Inflammatory macrophage treated with lipopolysaccharide for 1 hour (primary cell): ENCODE measurements at places on chromosomes 3 and 15.

- no peak for DNase-seq
These were observed 57.8 kb downstream of the NEK10 start for GRCh38 chr3:27311400-27311799.

DNA sequence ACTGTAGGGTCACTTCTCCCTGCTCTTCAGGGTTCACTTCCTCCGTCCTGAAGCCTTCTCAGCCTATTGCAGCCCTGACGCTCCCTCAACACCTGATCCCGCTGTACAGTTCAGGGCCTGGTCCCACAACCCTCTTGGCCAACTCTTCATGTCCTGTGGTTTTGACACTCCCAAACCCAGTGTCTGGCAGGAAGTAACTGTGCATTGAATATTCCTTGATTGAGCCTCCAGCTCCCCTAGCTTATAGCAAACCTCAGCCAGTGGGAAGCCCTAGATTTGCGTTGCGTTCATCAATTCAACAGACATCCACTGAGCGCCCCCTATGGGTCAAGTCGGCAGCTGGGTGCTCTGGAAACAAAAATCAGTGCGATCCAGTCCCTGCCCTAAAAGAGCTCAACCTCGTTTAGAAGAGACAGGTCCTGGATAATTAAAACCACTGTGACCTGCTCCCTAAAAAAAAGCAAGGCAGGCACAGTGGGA, 13.5 kb downstream of the UBAP1L start:
- DNase-seq, result peak; percentile 36

GRCh38 chr15:83714939-83715628, 61.2 kb downstream of the ADAMTSL3 start:
- DNase-seq, result no peak

DNA sequence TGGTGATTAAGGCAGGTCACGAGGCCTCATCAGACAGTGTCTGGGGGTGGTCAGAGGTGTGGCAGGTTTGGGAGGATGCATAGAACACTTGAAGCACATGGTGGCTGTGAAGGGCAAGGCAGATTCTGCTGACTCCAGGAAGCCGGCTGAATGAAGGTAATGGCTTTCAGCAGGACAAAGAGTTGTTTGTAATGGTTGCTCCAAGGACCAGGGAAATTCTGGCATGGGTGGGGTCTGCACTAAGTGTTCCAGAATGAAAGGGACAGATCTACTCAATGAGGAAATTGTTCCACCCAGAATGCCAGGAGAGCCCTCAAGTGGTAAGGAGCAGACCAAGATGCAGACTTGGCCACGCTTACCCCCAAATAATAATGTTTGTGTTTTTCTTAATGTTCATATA, 70.7 kb upstream of the ACAD9 start:
- DNase-seq, result no peak

DNA sequence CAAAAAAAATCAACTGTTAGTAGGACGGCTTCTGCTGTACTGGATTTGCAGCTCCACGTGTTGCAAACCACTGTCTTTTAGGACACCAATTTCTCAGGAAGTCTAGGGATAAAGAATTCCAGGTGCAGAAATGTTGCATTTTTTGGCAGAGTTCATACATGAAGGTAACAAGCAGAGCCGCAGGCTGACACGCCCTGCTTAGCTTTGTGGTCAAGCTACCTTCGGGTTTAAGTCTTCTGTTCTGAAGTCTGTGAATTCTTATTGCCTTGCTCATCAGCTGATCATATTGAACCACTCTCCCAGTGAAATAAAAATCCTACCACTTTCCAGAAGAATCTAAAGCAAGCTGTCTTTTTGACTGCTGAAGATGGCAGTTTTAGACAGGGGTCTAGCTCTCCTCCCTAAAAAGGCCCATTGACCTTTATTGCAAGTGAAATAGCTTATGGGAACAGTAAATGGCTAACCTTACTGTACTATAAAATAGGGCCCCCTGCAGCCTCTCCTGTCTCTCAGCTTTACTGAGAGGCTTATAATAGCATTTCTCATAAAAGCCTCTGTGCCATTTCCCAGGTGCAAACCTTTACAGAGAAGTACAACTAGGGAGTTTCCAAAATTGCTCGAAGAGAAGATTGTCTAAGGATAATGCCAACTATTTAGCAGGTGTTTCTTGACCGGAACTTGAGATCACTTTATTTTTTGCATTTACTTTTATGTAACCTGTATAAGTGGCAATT, 262.2 kb upstream of the IL12A start:
- no peak for DNase-seq

DNA sequence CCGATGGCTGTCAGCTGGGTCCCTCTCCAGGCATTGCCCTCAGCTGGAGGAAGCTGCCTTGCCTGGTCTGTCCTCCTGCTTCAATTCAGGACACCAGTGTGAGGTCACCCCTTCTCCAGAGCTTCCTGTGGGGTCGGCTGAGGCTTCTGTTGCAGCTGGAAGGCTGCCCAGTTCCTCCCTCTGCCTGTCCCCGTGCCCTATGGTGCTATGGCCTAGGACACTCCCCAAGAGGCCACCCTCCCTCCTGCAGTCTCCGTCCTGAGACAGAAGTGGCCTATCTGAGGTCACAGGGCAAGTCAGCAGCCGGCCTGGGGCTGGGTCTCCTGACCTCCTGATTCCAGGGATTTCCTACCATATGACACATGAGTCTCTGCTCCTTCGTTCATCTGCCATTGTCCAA, 57.9 kb downstream of the RASGRF1 start:
- peak; percentile 49 for DNase-seq

GRCh38 chr3:195009616-195010015, 261.3 kb downstream of the XXYLT1 start:
- no peak for DNase-seq
